ENCODE measurements at places on chromosomes 16 and 17.

DNA sequence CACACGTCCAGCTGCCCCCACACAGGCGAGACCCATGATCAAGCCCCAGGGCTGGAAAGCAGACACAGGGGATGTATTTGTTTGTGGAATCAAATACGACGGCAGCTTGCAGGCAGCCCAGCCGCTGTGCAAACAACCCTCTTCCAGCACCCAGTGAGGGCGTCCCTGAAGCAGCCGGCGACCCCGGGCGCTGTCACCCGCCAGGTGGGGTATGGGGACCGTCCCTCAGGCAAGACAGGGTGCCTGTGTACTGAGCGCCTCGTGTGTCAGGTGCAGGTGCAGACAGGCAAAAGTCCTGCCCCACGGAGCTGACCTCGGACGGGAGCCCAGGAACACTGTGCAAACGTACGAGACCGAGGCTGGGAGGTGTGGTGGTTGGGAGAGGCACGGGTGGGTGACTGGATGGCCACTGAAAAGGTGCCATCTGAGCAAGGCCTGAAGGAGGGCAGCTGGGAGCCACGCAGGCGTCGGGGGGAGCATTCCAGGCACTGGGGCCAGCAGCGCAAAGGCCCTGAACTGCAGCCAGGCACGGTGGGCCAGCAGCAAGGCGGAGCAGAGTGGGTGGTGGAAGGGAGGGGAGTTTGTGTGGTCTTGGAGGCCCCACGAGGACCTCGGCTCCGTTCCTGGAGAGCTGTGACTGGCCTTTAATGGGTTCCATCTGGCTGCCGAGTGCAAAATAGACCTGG, 48.5 kb downstream of the CBFA2T3 start:
- DNase-seq, result no peak

DNA sequence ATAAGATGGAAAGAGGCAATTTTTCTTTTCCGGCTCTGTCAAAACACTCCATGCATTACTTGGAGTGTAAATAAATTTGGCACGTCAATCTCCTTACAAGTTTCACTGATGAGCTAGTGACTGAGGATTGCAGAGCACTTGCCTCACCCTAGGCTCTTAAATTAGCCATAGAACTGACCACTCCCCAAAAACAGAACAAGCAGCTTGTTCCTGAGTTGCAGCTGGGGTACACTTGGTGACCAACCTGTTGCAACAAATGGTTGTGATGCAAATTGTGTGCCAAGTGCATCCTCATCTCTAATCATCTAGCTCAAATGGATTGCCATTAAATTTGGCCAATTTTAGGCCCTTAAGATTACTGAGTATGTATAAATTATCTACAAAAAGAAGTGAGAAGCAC, 67.0 kb downstream of the CACNG1 start:
- no peak for DNase-seq

- DNase-seq, result no peak
Measured at GRCh38 chr17:61097781-61098180, 301.9 kb upstream of the TBX2 start.

DNA sequence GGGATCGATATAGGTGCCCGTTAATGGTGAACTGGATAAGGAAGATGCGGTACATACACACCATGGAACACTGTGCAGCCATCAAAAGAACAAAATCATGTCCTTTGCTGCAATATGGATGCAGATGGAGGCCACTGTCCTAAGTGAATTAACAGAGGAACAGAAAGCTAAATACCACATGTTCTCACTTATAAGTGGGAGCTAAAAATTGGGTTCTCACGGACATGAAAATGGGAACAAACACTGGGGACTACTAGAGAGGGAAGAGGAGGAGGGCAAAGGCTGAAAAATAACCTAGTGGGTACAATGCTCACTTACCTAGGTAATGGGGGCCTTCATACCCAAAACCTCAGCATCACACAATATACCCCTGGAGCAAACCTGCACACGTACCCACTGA, 302.6 kb downstream of the XYLT1 start:
- DNase-seq, result no peak

- no peak for DNase-seq
Measured at GRCh38 chr16:61892531-61892930, 143.7 kb downstream of the CDH8 start.

DNA sequence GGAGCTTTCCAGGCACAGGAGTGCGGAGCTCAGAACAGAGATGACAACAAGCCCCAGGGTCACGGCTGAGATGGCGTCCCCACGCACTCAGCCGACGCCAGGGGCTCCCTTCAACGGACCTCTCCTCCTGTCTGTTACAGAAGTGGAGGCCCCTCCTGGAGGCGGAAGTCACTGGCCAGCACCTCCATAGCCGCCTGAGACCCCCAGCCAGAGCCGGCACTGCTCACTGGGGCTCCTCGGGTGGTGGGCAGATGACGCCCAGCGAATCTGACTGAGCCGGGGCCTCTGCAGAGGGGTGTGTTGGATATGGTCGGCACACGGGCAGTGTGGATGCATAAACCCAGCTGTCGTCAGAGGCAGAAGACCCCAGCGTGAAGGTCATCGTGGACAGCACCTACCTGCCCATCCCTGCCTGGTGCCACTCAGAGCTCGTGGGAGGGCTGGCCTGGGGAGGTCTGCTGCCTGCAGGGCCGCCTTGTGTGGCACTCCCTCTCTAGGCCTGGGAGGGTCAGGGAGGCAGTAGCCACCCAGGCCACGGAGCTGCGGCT, 20.0 kb downstream of the NDUFAF8 start:
- DNase-seq, result no peak

DNA sequence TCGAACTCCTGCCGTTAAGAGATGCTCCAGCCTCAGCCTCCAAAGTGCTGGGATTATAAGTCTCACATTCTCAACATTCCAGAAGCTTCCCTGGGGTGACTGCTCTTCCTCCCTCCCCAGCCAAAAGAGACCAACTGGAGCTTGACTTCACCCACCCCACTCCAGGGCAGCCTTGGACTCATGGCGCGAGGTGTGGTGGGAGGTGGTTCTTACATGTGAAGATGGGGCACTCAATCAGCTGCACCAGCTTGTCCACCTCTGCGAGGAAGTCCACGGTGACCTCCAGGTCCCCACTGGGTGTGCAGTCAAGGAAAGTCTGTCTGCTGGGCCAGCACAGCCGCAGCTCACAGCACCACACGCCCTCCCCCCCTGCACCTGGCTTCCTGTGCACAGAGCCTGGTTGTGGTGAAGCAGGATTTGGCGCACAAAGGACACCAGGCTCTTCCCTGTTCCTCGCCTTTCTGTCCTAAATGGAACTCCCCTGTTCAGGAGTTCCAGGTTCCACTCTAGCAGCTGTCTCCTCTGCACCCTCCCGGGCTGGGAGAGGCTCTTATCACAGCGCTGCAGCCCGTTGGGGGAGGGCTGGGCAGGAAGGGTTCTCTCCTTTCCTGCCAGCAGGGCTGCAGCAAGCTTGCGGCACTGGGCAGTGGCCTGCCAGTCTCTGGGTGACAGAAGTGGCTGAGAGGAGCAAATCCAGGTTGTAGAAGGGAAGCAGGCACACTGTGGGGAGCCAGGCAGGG, 9.6 kb upstream of the MTSS2 start:
- DNase-seq, result no peak

GRCh38 chr16:21167360-21167759, 8.9 kb downstream of the LDAF1 start:
- peak; percentile 83 for DNase-seq

- DNase-seq, result no peak
Measured at GRCh38 chr17:732902-733720, 715 bp downstream of the TLCD3A start.

DNA sequence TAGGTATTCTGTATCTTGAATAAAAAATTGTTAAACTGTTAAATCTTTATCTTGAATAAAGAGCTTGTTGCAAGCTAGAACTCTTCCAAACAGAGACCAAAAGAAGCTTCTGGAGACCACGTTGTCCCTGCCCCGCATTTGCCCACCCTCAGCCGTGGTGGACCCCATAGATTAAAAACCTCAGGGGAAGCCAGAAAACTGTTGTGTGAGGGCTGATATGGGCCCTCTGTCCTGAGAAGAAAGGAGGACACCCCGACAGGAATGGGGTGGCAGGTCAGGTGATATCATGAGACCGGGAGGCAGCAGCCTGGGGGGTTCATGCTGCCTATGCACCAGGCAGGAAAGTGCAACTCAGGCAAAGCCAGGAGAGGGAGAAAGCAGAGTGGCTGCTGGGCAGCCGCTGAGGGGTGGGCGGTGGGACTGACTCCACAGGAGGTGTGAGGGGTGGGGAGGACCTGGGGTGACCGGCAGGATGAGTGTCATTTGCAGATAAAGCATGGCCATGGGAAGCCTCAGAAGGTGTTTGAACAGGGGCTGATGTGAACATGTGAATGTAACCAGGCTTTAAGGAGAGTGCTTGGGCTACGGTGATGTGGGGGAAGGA, 147.8 kb downstream of the IRF8 start:
- no peak for DNase-seq

All from HS-27A (cell line).